ENCODE measurements at places on chromosomes 11 and 22.

GRCh38 chr11:128470081-128470480, 117.3 kb downstream of the ETS1 start:
- no peak for DNase-seq

GRCh38 chr11:61480994-61481335, 27.6 kb upstream of the LRRC10B start:
- no peak for DNase-seq

- peak; percentile 32 for DNase-seq
Measured at GRCh38 chr11:1532014-1532586, 40.0 kb downstream of the DUSP8 start.

- DNase-seq: no peak
Measured at GRCh38 chr11:65437436-65438227, 15.0 kb downstream of the NEAT1 start.

GRCh38 chr11:66981976-66982578, 7.0 kb downstream of the C11orf86 start:
- DNase-seq: peak; percentile 93

- DNase-seq: no peak
Measured at GRCh38 chr11:95764267-95764898, 25.2 kb downstream of the FAM76B start.

DNA sequence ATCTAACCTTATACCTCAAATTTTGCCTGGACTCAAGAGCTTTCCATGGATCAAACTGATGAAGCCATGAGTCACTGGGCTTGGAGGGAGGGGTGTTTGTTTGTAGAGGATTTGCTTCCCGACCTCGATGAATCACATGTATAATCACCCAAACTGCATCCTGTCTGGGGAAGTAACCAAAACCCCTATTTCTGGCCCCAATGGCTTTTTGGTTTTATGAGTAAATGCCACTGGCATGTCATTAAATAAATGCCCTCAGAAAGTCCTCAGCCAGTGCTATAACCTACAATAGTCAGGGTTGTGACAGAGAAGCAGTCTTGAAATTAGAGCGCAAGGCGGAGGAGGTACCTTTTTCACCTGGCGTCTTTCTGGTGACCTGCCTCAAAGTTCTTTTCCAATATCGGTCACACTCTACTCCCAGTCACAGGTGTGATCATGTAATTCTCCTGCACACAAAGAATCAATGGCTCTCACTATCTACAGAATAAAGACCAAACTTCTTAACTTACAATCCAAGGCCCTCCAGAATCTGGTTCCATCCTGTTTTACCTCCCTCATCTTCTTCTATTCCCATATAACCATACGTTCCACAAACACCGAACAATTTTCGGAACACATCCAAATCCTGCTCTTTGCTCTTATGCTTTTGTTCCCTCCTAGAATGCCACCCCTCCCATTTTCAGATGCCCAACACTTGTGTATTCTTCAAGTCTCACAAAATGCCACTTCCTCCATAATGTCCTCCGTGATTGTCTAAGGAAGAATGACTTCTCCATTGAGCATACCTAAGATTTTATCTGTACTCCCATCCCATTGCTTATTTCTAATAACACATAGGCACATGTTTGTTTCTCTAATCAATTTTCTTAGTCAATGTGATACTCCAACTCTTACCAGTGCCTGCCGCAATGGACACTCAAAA, 81.3 kb upstream of the BLID start:
- peak; percentile 98 for DNase-seq

DNA sequence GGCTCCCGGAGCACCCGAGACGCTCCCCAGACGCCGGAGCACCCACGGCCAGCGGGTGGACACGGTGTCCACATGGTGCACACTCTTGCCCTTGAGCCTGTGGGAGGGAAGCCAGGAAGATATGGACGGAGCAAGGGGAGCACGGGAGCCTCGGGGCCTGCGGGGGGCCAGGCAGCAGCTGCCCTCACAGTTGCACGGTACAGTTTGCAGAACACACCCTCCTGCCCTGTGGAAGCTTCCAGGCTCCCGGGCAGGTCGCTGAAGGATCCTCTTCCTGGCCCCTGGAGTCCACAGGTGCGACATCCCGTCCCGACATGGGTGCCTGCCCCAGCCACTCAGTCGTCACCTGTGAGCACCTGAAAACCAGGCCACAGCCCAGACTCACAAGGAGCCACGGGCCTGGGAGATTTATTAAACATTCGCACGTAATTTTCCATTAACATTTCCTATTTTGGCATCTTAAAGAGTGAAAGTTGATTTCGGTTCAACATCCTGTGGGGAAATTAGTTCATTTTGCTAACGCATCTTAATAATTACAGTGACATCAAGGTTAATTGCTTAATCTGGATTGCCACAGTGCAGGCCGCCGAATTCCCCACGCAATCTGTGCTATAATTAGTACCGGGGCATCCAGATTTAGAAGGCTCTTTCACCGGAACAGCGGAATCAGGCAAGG, 253.3 kb downstream of the BRD1 start:
- no peak for DNase-seq

GRCh38 chr11:63866211-63866610, 27.3 kb downstream of the MARK2 start:
- no peak for DNase-seq

- peak; percentile 85 for DNase-seq
Measured at GRCh38 chr11:61446211-61446651, 16.3 kb downstream of the SDHAF2 start.

GRCh38 chr11:75593286-75593915, 31.3 kb downstream of the SERPINH1 start:
- DNase-seq: no peak

DNA sequence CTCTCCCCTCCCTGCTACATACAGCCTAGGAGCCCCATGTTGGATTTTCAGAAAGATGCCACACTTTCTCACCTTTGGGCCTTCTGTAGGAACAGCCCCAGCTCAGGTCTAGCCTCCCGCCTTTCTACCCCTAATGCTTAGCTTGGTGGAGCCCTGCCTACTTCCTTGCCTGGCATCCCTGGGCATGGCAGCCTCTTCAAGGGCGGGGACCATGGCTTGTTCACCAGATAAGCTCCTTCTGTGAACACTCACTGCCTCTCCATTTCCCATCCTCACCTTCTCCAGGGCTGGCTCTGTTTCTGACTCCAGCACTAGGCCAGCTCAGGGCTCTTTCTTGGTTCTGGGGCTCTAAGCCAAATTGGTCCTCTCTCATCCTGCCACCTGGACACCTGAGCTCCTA, 1.4 kb downstream of the SEPTIN3 start:
- DNase-seq: no peak

- no peak for DNase-seq
Measured at GRCh38 chr11:133948711-133949110, 8.1 kb downstream of the IGSF9B start.

DNA sequence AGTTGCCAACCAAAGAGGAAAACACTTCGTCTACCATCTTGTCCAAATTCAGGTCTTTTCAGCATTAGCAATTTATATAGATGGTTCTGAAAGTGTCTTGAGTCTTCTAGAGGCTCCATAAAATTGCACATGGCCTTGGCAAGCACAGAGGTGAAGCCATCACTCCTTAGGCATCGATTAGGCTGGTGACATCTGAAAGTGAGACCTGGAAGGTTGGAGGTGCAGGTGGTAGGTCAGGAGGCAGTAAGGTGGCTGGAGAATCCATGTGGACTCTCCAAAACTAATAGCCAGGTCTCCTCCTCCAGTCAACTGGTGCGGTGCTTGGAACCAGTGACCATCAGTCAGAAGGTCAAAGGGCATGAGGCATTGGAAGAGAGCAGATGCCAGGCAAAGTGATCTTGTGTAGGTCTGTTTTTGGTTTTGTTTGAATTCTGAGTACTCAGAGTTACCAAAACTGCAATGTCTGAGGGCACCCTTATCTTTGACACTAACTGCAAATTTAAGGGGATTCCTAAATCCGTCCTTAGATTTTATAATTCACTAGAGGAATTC, 6.6 kb upstream of the APOL2 start:
- no peak for DNase-seq

DNA sequence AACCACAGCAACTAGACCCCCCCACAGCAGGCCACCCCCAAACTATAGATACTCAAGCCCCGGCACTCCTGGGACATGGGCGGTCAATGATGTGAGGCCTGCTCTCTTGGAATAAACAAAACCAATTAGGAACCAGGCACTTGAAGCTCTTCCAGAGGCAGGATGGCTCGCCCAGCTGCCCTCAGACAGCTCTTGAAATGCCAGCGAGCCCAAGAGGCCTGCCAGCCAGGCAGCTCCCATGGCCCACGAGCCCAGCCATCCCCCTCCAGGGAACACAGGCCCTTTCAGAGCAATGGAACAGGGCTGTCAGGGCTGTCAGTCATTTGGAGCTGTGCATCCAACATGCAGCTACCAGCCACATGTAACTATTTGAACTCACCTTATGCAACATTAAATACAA, 34.0 kb upstream of the TFIP11 start:
- DNase-seq: no peak

DNA sequence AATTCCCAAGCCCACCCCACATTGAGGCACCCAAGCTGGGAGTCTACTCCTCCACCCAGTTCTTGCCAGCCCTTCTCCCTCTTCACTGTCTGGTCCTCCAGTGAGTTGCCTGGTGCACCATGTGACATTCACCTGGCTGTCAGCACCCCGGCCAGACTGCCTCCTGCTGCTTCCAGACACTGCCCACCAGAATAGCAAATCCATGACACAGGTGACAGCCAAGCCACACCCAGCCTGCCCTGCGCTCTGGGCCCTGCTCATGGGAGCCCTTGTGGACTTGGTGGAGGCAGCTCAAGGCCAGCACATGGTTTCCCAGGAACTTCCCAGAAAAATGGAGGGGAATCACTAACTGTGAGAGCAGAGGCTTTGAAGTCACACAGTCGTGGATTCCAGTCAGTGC, 96.3 kb upstream of the CSNK2A3 start:
- no peak for DNase-seq

DNA sequence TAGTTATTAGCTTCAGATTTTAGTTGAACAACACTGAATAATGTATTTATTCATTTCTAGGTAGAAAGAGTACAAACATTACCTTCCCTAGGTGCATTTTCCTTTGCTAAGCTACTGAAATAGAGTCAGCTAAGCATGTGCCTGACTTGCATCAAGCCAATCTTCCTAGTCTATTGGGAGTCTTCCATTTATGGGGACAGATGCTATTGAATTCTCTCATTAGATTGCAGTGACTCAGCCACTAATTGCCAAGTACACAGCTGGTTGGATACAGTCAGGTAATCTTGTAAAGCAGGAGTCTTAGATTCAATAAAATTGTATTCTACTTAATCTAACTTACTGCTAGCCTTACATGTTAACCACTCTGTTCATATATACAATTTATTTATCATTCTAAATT, 55.2 kb upstream of the RPS13 start:
- DNase-seq: no peak

DNA sequence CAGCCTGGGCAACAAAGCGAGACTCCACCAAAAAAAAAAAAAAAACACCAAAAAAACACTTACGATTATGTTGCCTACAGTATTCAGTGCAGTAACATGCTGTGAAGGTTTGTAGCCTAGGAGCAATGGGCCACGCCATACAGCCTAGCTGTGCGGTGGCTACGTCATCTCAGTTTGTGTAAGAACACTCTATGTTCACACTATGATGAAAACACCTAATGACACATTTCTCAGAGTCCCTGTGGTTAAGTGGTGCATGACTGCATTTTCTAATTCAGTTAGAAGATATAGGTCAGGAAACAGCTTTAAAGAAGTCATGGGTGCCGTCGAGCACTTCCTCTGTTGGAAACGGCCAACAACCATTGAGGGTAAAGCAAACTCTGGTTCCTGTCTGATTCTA, 75.7 kb upstream of the ANO1 start:
- no peak for DNase-seq

DNA sequence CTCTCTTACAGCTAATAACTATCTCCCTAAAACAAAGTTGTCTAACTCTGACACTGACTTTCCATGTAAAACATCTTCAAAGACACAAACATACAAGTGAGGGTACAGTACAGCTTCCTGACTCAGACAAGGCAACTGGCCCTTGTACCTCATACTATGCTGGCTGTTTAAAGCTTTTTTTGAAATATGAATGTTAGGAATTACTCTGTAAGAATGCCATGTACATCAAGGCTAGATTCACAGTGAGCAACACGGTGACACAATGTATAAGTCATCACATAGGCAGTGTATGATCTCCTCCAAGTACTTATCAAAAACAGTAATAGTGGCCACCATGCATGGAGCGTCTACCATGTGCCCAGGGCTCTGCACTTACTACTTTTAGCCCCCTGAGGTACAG, 28.6 kb downstream of the ALG8 start:
- no peak for DNase-seq

DNA sequence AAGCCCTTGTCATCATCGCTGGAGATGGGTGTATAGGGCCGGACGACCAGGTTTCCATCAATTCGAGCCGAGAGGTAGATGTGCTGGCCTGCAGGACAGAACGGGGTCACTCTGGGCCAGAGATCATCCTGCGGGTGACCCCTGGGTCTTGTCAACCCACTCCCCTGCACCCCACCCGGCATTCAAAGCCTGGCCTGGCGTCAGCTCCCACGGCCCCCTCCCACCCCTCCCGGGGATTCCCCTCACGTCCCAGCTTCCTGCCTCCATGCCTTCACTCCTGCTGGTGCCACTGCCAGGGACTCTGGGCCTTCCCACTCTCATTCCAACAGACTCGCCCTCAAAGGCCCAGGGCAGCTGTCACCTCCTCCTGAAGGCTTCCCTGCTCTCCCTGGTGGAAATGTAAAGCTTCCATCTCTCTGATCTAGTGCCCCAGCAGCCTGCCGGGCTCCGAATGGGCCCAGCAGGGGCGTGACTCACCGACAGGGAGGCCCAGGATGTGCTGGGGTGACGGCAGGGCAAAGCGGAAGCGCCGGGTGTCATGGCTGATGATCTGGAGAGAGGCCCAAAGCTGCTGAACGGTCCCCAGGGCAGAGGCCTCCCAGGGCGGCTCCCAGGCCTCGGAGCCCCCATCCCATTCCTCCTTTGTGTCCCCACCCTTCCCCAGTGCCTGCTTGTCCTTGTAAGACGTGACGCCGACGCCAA, 9.3 kb downstream of the ATP5MGL start:
- no peak for DNase-seq

DNA sequence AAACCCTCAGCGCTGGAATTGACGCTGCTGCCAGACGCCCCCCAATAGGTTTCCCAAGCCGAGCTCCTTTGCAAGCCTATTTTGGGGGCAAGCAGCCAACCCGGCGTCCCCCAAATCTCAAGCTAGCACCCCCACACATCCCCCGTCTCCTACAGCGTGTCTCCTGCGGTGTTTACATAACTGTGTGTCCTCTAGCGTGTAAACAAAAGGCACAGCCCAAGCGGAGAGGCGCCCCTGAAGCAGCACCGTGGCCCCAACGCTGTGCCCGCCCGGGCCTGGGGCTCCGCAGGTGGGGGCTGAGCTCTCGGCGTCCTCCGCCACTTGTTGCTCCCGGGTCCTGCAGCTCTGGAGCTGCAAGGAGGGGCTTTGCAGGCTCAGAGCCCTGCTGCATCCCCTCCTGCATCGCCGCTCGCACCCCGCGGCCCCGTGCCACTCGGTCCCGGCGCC, 1.6 kb downstream of the CADM1 start:
- no peak for DNase-seq

GRCh38 chr22:24580276-24580675, 12.6 kb downstream of the LRRC75B start:
- peak; percentile 41 for DNase-seq

- no peak for DNase-seq
Measured at GRCh38 chr11:19988598-19988997, 171.7 kb downstream of the DBX1 start.

- DNase-seq: no peak
Measured at GRCh38 chr22:27801202-27801615, 347 bp downstream of the MN1 start.
